ENCODE measurements at places on chromosomes 2 and 18.

- DNase-seq, result no peak
Measured at GRCh38 chr18:68797871-68798270, at the start of gene CCDC102B. CCDC102B (plus strand) TSS chr18:68798080; CDS start chr18:68836764, 38,684 bp downstream.

GRCh38 chr18:32160547-32160946 is 29.3 kb upstream of the MEP1B start:
- DNase-seq, result no peak

DNA sequence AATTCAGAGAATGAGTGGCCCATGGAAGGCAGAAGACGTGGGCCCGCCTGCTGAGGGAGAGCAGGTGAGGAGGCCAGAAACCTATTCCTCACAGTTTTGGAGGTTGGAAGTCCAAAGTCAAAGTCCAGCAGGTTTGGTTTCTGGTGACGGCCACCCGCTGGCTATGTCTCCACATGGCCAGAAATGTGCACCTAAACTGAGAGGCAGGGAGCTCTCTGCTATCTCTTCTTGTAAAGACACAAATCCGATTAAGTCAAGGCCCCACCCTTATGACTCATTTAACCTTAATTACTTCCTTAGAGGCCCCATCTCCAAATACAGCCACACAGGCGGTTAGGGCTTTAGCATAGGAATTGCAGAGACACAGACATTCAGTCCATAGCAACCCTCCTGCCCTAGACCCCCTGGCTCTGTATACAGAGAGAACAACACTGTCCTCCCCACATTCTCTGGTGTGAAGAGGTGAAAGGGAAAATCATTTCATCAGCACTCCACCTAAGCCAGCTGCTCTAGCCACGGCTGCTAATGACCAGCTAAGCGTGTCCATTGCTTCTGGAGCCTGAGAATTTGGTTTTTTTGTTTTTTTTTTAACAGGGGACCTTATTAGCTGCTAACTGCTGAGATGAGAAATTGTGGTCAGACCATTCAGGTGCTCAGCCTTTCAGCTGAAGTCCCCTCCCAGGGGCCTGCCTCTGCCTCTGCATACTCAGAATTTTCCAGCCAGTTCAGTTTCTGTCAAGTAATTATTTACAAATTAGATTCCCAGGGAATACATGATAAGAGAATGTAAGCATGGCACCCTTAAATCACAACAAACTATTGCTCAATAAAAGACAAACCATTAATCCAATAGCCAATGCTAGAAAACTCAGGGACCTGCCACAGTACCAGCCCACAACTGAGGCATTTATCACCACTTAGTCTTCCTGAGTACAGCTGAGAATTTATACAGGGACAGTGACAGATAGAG is 368.7 kb upstream of the ID2 start:
- no peak for DNase-seq

- DNase-seq, result no peak
Measured at GRCh38 chr18:70420146-70420898, 131.5 kb downstream of the SOCS6 start.

GRCh38 chr2:206163251-206163880 is 3.7 kb downstream of the EEF1B2 start:
- DNase-seq, result no peak

DNA sequence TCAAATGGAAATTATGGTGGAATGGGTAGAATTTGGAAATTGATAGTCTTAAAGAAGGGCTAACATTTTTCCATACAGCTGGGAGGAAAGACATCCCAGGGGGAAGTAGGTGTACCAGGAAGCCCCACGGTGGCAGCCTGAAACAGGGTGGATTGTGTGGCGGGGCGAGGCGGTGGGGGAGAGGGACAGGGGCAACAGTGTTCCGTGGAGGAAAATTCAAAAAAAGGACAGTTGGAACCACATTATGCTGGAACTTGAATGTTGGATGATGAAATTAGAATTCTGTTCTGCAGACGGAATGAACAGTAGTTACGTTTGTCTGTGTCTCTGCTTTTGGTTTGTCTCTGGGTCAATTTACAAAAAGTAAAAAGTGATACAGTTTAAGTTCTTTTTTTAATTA is 10.6 kb upstream of the CIB4 start:
- no peak for DNase-seq

DNA sequence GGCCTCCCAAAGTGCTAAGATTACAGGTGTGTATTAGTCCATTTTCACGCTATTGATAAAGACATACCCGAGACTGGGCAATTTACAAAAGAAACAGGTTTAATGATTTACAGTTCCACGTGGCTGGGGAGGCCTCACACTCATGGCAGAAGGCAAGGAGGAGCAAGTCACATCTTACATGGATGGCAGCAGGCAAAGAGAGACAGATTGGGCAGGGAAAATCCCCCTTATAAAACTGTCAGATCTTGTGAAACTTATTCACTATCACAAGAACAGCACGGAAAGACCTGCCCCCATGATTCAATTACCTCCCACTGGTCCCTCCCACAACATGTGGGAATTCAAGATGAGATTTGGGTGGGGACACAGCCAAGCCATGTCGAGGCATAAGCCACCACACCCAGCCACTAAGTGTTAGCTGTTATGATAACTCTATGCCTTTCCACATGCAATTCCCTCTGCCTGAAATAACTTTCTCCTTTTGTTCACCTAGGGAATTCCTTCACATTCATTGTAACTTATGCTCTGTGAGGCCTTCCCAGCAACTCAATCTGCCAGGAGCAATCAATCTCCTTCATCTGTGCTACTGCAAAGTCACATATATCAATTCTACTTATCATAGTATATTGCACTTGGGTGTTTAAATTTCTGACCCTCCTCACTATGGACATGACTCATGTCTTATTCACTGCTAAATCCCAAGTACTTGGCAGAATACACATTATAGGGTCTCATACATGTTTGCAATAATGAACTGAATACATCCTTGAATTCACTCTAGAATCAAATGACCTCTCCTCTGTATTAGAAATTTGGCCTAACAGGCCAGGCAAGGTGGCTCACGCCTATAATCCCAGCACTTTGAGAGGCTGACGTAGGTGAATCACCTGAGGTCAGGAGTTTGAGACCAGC is 7.4 kb downstream of the MCEE start:
- no peak for DNase-seq

Measured in NCI-H1105 (cell line).